ENCODE measurements at places on chromosomes 5 and 9.

DNA sequence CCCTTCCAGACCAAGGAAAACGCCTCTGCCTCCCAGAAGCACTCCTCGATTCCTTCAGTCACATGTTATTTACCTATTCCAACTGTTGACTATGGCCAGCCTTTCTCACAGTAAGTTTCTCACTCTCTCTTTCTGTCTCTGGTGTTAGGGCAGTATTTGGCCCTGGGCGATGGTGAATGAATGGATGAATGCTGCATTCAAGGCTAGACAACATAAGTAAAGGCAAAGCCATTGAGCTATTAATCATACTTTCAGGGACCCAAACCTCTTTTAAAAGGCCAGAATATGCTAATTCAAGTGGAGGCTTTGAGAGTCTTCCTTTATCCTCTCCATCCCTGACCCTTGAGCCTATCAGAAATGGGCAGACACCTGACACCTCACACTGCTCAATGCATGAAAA lies 78.5 kb downstream of the SEC61B start:
- DNase-seq, result no peak

- DNase-seq, result no peak
Observed at GRCh38 chr5:125200866-125201373, 454.5 kb upstream of the ZNF608 start.

GRCh38 chr9:129881547-129882324 lies 46.5 kb downstream of the USP20 start:
- no peak for DNase-seq

GRCh38 chr9:114478871-114479270 lies 26.4 kb downstream of the WHRN start:
- DNase-seq, result no peak

DNA sequence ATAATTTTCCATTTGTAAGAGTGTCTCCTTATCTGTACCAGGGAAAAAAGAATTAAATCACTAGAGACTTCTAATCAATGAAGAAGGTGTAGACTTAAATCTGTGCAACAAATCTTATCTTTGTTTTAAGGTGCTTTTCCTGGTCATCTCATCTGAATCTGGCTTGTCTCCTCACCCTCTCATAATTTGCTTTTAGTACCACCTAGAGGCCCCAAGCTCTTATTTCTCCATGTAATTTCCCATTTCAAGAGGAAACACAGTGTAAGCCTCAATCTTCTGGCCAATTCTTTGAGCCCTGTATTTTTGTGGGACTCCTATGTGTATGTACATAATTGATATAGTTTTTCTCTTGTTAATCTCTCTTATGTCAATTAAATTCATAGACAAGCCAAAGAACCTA lies 1975.3 kb upstream of the CDH6 start:
- DNase-seq, result no peak

GRCh38 chr5:146345240-146345577 lies 6.6 kb downstream of the POU4F3 start:
- no peak for DNase-seq

- DNase-seq, result no peak
Observed at GRCh38 chr5:6937677-6938076, 224.4 kb downstream of the TENT4A start.

- no peak for DNase-seq
Observed at GRCh38 chr9:131891598-131891997, 151.7 kb upstream of the RAPGEF1 start.

GRCh38 chr5:38422622-38423021 lies 133.8 kb downstream of the LIFR start:
- no peak for DNase-seq

DNA sequence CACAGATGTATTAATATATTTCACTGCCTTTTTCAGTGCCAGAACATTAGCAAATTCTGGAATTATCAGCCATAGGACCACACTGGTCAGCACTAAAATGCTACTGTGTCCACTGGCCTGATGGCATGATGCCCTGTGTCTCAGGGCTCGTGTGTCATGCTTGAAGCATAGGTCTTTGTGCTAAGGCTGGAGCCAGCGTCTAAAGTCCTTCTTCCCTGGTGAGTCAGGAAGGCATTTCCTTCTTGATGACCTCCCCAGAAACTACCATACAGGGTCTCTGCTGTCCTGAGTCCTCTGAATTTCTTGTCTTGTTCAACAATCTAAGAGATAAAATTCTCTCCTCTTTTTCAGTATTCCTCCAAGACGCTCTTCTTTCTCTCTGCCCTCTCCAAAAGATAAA lies 489.9 kb downstream of the PSAT1 start:
- DNase-seq, result no peak

DNA sequence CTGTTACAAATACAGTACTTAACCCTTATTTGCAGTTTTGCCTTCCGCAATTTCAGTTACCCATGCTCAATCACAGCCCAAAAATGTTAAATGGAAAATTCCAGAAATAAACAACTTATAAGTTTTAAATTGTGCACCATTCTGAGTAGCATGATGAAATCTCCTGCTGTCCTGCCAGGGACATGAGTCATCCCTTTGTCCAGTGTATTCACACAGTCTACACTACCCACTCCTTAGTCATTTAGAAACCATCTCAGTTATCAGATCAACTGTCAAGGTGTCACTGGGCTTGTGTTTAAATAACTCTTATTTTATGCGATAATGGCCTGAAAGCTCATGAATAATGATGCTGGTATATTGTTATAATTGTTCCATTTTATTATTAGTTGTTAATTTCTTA lies 95.8 kb downstream of the PLCXD3 start:
- no peak for DNase-seq

- DNase-seq, result no peak
Observed at GRCh38 chr5:109177227-109177626, 232.5 kb downstream of the PJA2 start.

Data from activated CD8-positive, alpha-beta memory T cell treated with anti-CD3 and anti-CD28 coated beads, Interleukin-2, amount 50 U/mL, for 4 hours (primary cell).